ENCODE measurements at places on chromosomes 13 and 19. TPM values are rescaled to one million over a fixed set of nuclear protein-coding genes. Genes with fewer than 3 reads are reported as not detected.

Gene LYPD5
- 1.3 TPM for polyA plus RNA-seq

Gene EHD2
- 188 TPM for polyA plus RNA-seq

Gene OSCAR
- 2.3 TPM for polyA plus RNA-seq

GRCh38 chr19:42653841-42654240, 59.1 kb upstream of the CEACAM8 start:
- no peak for DNase-seq

DNA sequence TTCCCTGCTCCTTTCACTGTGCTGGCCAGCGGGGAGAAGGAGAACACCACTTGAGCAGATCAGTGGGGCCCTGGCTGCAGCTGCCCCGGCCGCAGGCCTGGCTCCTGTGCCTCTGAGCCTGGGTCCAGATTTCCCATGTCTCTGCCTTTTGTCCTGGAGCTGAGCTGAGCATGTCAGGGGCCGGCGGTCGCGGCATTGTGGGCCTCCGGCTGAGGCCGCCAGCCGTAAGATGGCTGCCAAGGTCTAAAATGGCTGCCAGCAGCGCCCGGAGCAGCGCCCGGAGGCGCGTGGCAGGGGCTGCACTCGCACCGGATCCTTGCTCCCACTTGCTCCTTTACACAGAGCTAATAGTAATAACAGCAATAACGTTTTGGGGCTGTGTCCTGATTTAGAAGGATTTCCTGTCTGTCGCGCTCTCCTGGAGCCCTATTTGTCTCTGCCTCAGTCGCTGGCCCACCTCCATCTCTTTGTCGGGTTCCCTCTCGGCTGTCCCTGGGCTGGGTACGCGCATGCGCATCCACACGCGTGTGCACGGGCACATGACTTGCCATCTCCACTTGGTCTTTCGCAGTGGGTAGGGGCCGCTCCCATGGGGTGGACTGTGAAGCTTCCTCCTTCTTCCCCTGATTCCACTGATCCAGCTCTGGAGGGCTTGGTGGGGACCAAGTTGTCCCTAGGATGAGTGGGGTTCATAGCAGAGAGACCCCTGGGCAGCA, 32.1 kb downstream of the LYL1 start:
- no peak for DNase-seq

DNA sequence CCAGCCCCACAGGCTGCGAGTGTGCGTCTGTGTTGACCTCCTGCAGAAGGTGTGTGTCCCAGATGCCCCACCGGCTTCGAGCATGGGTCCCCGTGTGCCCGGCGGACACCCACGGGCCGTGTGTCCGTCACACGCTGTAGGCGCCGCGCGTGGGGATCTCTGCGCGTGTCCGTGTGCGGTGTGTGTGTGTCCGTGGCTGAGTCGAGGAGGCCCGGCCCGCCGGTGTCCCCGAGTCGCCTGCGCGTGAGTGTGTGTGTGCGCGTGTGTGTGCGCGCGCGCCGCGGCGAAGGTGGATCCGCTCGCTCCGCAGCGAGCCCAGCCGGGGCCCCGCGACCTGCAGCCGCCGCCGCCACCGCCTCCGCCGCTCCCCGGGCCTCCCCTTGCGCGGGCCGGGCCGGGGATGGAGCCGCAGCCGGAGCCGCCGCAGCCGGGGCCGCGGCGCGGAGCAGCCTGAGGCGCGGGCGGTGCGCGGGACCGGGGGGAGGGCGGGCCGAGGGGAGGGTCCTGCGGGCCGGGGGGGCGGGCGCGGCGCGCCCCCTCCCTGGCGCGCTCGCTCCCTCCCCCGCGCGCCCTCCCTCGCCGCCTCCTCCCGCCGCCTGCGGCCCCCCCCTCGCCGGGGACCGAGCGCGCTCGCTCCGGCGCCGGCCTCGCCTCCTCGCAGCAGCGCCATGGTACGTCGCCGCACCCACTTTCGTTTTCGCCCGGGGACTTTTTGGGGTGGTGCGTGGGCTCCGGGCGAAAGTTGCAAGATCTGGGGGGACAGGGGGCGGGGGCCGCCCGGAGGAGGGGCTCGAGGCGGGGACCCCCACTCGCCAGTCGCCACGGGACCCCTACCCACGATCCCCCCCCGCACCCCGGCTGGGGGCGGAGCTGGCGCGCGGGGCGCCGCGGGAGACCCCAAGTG, 7.1 kb upstream of the NFIC start:
- DNase-seq, result no peak

GRCh38 chr19:38660724-38661123, 13.3 kb downstream of the ACTN4 start:
- no peak for DNase-seq

GRCh38 chr13:99507551-99507950, 6.3 kb downstream of the TM9SF2 start:
- no peak for DNase-seq

DNA sequence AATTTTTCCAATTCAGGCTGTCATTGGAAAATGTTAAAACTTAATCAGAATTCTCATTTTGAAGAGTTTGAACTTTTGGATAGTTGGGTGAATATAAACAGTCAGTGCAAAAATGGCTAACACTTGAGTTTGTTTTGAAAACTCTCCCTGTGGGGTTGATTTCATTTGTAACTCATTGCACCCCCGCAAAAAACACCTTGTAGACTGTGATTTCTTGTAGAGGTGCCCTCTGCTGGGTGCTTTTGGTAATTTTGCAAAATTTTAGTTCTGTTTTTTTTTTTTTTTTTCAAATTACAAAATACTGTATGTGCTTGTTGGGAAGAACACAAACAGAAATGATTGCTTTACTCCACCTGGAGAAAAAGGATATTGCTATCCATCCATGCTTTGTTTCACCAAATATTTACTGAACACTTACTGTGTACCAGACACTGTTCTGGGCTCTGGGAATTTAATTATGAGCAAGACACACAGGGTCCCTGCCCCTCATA, 28.2 kb upstream of the GPI start:
- no peak for DNase-seq

DNA sequence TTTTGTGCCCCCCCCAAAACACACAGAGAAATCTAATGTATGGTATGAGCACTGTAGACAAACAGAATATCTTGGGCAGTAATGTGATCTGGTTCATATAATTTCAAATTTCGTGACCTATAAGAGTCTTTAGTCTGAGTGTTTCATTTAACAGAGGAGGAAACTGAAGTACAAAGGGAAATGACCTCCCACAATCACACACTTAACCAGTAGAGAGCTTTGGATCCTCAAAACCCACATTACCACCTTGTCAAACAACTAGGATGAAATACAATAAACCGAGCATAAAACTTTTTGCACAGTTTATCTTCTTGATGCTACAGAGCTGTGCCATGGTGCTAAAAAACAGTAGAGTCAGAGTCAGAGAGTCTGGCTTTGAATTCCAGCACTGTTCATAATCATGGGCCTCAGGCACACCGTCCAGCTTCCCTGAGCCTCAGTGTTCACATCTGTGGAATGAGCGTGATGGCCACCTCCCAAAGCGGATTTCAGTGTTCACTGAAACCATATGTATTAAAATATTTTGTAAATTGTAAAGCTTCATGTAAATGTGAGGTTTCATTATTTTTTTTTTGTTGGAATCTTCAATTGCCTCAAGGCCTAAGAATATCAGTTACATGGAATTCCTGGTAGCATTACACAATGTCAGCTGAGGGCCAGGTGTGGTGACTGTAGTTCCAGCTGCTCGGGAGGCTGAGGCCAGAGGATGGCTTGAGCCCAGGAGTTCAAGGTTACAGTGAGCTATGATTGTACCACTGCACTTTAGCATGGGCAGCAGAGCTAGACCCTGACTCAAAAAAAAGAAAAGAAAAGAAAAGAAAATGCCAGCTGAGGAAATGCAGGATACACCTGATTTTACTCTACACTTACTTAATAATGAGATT, 126.4 kb upstream of the FRY start:
- no peak for DNase-seq

GRCh38 chr13:76609643-76610042, 276.6 kb downstream of the KCTD12 start:
- no peak for DNase-seq

DNA sequence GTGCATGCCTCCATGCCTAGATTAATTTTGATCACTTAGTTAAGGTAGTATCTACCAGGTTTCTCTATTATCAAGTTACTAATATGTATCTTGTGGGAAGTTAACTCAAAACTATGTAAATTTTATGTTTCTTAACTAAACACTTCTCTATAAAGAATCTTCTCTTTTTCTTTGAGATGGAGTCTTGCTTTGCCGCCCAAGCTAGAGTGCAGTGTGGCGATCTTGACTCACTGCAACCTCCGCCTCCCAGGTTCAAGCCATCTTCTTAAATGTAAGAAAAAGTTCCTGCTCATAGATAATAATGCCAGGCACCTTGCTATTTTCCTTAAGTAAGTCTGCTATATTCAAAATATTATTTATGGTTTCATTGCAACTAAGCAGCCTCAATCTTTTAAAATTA, 58.4 kb downstream of the ELF1 start:
- no peak for DNase-seq

DNA sequence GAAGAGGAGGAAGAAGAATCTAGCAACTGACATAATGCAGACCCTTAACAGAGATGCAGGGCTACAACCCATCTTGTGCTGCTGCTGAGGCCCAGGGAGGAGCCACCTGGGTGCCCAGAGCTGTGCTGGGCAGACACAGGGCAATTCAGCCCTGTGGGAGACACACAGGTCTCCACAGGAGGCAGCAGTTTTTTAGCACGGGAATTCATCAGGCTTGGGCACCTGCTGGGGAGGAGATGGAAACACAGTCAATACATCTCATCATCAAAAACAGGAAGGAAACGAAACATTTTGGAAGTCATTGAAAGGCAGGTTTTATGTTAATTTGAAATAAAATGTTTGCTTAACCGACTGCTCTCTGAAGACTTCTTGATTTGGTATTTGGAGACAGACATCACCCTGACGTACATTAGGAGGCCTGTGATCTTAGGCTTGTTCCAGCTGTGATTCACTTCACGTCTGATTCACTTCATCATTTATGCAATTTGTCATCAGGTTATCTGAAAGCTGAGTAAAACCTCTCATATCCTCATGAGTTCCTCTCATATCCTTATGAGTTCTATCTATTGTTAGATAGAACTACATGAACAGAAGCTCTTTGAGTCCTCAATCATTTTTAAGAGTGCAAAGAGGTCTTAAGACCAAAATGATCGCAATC, 77.4 kb downstream of the CYSLTR2 start:
- no peak for DNase-seq

DNA sequence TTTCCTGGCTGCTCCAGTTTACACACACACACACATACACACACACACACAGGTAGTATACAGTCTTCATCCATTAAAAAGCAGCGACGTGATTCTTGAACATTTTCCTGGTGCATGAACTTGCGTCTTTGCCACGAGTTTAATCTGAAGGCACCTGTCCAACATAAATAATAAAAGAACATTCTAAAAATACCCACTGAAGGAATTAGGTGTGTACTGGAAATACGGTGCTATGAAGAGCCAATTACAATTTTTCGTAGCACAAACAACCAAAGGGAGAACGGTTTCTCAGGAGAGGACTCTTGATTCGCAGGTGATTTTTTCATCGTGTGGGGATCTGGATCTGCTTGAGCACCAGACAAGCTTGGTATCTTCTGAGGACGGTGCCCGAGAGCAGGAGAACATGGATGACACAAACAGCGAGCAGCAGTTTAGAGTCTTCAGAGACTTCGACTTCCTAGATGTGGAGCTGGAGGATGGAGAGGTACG, 61.2 kb downstream of the ZAR1L start:
- DNase-seq, result no peak

GRCh38 chr13:50523307-50523706, 320.2 kb downstream of the DLEU7 start:
- no peak for DNase-seq

Measured in urinary bladder (tissue), 4 donors.